ENCODE measurements at places on chromosomes 13 and 19.

DNA sequence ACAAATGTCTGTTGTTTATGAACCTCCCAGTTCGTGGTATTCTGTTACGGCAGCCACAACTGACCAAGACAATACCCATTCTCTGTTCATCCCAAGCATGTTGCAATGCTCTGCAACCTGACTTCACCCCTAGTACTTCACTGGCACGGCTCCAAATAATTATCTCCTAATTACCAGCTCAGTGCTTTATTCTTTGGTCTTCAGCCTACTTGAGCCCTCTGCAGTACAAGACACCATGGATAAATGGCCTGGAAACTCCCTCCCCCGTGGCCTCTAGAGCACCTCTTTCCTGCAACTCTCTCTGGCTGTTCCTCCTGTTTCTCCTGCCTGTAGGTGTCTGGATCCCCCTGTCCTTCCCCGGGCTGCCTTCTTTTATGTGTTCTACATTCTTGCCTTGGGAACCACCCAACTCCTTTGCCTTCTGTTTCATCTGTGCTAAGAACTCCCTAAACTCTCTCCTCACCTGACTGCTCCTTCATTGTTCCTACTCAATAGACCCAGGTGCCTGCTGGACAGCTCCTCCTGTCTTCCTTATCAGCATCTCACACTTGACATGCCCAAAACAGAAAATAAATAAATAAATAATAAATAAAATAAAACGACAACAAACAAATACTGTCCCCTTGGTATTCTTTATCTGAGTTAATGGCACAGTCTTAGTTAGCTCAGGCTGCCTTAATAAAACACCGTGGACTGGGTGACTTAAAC, 200.4 kb upstream of the IPO5 start:
- no peak for DNase-seq

- no peak for DNase-seq
These were observed 198.3 kb downstream of the KCNRG start for GRCh38 chr13:50213526-50213925.

DNA sequence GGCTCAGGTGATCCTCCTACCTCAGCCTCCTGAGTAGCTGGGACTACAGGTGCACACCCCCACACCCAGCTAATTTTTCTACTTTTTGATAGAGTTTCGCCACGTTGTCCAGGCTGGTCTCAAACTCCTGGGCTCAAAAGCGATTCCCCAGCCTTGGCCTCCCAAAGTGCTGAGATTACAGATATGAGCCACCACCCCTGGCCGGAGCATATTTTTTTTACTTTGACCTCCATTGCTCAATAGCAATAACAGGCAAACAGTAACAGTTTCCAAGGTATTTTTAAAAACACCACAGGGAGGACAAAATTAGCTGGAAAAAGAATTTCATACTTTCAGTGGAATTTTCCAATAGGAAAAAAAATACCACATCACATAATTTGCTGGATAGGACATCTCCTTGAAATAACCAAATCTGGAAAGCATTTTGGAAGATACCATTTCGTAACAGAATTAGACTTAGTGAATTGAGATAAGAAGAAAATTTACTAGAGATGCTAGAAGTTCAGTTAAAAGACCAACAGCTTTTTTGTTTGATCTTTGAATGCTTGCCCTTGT, 5.2 kb downstream of the DUXA start:
- no peak for DNase-seq

DNA sequence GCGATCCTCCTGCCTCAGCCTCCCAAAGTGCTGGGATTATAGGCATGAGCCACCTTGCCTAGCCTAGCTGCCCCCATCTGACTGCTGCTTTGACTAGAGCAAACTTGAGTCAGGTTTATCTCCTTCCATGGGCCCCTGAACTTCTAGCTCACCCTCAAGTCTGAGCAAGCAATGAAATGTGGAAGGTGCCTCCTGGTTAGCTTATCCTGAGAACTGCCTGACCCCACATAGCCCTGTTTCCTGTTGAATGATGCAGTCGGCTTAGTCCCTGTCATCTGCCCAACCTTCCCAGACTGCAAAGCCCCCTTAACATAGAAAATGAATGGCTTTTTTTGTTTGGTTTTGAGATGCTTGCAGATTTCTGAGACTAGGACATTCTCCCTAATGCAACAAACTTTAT, 8.9 kb upstream of the TMEM160 start:
- DNase-seq = no peak

DNA sequence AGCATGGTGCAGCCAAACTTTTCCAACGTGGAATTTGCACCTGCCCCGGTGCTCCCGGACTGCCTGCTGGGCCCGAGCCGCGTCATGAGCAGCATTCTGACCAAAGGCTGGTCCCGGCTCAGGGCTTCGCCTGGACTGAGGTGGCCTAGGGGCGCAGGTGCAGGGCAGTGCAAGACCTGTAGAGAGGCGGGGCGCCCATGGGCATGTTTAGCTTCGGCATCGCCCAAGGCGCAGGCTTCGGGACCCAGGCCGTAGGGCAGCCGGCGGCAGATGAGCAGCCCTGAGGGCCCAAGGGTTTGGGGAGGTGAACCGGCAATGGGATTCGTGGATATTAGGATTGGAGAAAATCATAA, 23.8 kb downstream of the LRFN3 start:
- no peak for DNase-seq

GRCh38 chr19:14459703-14460102, 15.5 kb downstream of the PTGER1 start:
- DNase-seq = no peak

- DNase-seq = no peak
These were observed 615.0 kb downstream of the FGF9 start for GRCh38 chr13:22285867-22286266.

GRCh38 chr19:5903056-5903623, 450 bp downstream of the NDUFA11 start:
- DNase-seq = no peak

DNA sequence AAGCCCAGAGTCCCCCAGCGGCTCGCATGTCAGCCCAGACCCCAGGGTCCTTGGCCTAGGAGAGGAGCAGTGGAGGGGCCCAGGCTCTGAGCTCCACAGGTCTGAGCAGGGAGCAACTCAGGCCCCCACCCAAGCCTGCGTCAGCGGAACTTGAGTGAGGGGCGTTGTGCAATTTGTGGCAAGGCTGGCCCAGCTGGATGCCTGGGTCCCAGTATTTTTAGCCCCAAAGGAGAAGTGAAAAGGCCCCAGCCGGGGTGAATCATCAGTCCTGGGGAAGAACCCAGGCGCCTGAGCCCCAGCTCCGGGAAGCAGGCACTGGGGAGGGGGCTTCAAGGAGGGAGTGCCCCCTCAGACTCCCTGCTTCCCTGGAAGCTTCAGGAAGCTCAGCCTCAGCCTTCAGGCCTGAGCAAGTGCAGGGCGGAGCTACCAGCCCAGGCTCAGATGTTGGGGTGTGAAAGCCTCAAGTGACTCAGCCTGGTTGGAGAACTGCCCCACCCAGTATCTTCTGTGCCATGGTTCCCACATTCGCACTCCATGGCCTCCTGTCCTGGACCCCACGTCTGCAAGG, 7.2 kb downstream of the MED29 start:
- DNase-seq = no peak

DNA sequence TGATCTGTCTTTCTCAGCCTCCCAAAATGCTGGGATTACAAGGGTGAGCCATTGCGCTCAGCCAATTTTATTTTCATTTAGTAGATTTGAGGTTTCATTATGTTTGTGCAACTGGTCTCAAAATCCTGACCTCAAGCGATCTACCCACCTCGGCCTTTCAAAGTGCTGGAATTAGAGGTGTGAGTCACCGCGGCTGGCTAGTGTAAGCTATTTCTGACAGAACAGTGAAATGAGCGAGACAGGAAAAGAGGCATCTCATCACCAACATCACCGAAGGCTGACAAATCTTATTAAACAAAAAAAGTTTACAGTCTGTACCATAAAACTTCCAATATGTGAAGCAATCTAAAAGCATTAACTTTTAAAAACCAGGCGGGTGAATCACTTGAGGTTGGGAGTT, 12.2 kb upstream of the ZNF888 start:
- DNase-seq = no peak

- peak; percentile 34 for DNase-seq
These were observed 42.6 kb upstream of the ADGRL1 start for GRCh38 chr19:14248578-14249011.

- DNase-seq = no peak
These were observed 681.7 kb downstream of the PCDH17 start for GRCh38 chr13:58313219-58313618.

DNA sequence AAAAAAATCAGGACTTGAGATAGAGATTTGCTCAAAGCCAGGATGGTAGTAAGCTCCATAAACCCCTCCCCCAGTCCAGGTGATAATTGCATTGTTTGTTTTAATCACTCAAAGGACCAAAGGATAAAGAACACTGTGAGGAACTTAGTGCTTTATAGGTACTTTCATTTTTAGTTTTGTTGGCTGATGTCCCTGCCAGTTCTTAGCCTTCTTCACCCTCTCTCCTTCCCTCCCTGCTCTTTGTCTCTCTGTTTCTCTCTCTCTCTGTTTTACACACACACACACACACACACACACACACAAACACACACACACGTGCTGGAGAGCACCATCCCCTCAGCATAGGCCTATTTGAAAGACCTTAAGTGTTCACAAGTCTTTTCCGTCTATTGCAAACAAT, 5.2 kb downstream of the FRY start:
- no peak for DNase-seq

DNA sequence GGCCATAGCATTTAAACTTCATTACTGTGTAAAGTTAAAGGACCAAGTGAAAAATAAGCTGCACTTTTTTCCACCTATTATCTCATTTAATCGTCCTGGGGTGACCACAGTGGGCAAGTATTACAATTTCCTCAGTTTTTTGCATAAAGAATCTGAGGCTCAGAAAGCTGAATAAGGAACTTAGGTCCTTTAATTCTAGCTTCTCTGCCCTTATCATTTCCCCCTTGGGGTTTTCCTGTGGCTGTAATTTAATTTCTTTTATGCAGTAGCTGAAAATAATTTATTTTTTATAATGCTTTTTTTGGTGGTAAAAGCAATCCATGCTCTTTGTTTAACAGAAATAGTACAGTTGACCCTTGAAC, 59.8 kb upstream of the RCBTB2 start:
- DNase-seq = no peak

DNA sequence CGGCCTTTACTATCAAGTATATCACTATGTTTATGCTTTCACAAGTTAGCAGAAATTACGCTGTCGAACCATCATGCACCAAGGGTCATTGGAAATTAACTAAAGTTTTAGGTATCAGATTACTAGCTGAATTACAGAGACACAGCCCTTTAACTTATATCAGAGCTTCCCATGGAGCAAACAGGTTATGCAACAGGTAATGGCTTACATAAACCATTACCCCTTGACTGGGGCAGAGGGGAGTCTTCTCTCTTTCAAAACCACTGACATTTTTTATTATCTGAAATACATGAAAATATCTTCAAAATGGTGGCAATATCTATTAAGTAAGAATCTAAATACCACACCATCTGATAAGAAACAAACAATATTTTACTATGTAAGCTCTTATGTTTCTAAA, 1692.9 kb upstream of the SLC10A2 start:
- DNase-seq = no peak

GRCh38 chr19:17721821-17722220, 2.5 kb downstream of the MAP1S start:
- DNase-seq = no peak

DNA sequence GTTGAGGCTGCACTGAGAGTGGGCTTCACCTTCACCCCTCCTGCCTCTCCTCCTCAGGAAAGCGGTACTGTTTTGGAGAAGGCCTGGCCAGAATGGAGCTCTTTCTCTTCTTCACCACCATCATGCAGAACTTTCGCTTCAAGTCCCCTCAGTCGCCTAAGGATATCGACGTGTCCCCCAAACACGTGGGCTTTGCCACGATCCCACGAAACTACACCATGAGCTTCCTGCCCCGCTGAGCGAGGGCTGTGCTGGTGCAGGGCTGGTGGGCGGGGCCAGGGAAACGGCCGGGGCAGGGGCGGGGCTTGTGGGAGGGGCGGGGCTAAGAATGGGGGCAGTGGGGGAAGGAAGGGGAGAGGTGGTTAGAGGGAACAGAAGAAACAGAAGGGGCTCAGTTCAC, 7.5 kb downstream of the CYP2A13 start:
- no peak for DNase-seq

GRCh38 chr13:80160110-80160509, 180.8 kb downstream of the SPRY2 start:
- no peak for DNase-seq

- no peak for DNase-seq
These were observed 177.8 kb downstream of the PAN3 start for GRCh38 chr13:28316129-28316528.

DNA sequence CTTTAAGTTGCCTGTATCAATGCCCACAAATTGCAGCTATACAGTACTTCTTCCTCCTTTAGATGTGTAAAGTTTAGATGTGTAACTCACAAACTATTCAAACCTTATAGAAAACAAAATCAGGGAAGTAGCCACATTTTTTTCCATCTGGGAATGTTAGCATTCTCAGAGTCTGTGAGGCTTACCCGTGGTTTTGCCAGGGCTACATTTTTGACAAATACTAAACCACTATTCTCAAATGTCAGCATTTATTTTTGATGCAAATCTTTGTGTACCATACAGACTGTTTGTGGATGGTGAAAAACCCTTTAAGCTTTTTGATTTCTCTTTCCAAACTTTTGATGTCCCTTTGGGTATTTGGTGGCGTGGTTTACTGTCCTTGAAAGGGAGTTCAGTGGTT, 216.4 kb downstream of the POSTN start:
- no peak for DNase-seq

DNA sequence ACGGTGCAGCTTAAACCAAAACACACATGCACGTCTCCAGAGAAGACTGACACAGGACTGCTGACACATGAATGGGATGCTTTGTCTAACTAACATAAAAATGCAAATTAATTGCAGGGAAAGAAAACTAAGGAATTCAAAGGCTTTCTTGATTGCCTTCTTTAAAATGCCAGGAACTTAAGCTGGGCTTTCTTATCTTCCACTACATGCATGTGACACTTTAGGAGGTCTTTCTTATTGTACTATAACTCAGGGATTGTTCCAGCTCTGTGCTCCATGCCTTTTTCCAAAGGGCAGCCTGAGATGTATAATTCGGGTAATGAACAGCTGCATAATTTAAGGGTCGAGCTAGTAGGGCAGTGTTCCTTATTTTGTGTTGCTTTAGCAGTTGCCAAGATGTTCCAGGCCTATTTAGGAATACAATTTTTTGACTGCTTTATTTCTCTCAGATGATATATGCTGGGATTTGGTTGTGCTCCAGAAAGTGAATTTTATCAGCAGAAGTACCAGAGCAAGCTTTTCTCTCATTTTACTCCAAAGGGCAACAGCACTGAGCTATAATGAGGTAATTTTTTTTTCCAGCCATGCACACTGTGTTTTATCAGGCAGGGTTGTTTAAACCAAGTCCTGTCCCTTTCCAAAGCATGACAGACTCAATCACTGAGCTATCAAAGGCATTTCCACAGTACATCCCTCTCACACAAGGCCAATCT, 885.2 kb downstream of the PCDH9 start:
- DNase-seq = no peak

- no peak for DNase-seq
These were observed 25.2 kb downstream of the SUGT1 start for GRCh38 chr13:52677823-52678222.

- DNase-seq = no peak
These were observed 10.3 kb downstream of the RASA3 start for GRCh38 chr13:114122127-114122511.

- no peak for DNase-seq
These were observed 14.7 kb downstream of the ZNF441 start for GRCh38 chr19:11781295-11782057.
